NCI-H345 (cell line): ENCODE measurements at places on chromosomes 2 and 18.

GRCh38 chr2:48852938-48853337, 97.4 kb upstream of the LHCGR start:
- no peak for DNase-seq

DNA sequence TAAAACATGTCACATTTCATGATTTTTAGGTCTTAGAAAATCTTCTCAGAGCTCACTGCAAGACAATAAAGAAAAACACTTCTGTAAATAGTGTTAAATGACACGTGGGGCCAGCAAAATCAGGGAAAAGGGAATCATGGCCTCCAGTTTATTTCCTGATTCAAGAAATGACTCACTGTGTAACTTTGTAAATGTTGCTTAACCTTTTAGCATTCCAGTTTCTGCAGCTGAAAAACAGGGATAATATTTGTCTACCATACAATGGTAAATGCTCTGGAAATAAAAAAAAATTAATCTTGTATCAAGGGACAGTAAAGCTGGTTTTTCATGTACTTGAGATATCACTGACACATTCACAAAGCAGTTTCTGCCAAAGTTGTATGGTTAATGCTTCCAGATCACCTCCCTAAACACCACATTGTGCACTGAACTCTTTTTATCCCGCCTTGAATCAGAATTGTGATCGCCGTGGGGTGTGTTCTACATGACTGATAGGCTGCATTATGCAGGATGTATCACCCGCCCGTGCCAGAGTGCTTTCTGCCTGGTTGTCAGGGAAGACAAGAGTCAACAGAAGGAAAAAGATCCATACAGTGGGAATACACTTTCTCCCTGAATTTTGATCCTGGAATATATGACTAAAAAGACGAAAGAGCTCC, 238.8 kb downstream of the IKZF2 start:
- DNase-seq, result peak; percentile 70

DNA sequence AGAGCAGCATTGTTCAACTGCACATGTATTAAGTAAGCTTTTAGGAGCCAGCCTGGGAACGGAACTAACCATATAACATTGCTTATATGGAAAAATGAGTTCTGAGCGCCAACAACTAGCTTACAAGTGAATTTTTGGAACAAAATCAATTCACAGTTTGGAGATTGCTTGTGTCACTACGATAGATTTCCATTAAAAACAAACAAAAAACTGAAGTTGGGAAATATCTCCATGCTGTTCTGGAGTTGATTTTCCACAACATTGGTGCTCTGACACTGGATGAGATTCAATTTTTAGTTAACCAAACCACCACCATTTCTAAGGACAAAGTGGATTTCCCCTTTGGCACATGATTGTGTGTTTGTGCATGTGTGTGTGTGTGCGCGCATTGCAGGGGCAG, 56.9 kb upstream of the ZNF397 start:
- DNase-seq, result no peak

DNA sequence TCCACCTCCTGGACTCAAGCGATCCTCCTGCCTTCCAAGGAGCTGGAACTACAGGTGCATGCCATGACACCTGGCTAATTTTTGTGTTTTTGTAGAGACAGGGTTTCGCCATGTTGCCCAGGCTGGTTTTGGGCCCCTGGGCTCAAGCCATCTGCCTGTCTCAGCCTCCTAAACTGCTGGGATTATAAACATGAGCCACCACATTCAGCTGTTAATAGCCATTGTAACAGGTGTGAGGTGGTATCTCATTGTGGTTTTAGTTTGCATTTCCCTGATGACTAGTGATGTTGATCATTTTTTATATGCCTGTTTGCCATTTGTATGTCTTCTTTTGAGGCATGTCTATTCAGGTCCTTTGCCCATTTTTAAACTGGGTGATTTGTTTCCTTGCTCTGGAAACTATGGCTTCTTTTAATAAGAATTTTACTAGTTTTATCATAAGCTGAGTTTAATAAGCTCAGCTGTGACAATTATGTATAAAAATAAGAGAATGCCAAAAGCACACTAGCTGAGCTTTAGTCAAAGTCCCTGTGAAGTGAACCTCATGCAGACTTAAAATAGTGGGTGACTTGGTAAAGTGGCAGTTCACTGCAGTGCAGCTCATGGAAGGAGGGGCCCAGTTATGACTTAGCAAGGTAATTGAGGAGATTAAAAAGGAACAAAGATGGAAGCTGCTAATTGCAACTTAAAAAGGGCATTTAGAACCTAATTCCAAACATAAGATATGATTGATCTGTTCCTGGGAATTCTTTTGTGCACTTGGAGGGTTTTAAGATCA, 465.1 kb downstream of the TGIF1 start:
- peak; percentile 29 for DNase-seq

DNA sequence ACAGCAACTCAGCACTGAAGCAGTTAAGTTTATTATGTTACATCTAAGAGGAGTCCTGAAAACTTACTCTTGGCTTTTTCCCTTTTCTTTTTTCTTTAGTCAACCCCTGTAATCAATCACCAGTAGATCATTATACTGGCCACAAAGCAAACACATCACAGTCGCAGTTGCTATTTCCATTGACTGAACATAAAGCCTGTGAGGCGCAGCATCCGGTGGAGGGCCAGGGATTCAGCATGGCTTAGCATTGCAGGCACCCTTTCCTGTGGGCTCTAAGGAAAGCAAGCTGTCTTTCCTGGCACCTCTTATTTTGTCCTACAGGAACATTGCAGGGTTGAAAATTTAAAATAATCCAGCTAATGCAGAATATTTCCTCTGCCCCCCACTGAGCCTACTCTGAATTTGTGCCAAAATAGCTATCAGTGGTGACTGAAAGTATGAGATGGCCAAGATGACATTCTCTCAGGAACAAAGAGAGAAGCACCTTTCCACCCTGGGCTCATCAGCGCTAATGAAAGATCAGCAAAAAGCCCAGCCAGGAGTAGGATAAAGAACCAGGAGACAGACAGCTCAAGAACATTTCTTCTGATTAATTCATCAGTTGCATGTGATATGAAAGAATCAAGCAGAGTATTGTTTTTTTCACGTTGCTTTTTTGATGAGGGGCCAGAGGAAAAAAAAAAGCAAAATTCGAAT, 85.3 kb upstream of the SULT1C3 start:
- DNase-seq, result peak; percentile 53

DNA sequence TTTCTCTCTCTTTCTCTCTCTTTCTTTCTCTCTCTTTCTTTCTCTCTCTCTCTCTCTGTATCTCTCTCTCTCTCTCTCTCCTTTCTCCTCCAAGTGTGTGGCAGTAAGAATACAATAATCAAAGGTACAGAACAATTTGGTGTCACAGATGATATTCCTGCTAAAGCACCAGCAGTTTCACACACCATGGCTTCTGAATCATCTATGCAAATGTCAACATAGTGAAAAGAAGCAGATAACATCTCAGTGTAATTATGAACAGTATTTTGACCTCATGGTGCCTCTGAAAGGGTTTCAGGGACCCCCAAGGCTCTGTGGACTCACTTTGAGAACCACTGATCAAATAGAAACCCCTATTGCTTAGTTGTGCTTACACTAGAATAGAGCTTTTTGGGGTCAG, 38.5 kb upstream of the CSRNP3 start:
- DNase-seq, result no peak

GRCh38 chr18:59657012-59657411, 40.2 kb downstream of the CCBE1 start:
- no peak for DNase-seq

- no peak for DNase-seq
Measured at GRCh38 chr2:239372835-239373234, 28.0 kb downstream of the HDAC4 start.

DNA sequence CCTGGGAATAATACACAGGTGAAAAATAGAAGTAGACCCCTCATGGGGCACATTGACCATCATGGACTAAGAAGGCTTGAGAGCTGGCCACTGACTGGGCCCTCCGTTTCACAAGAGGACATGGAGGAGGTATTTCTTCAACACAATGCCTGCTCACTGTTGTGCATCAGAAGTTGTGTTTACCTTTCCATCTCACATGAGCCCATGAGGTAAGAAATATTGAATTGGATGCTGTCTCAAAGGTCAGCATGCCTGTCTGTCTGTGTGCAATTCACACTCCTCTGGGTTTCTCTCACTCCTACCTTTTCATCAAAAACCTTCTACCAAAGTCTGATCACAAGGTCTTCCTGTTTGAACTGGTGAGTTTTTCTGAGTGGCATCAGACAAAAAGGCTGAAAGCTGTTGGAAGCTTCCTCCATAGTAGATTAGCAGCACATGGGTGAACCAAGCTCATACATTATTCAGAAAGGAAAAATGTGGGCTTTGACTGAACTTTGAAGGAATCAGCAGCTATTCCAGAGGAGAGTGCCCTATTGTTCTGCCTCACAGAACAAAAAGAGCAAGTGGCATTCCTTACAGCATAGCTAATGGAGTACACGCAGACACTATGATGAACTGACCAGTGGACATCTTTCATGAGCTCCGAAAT, 143.2 kb upstream of the RND3 start:
- no peak for DNase-seq

GRCh38 chr18:69638056-69638455, 237.4 kb downstream of the DOK6 start:
- DNase-seq, result no peak

- no peak for DNase-seq
Measured at GRCh38 chr2:208722731-208723130, 316.1 kb downstream of the PTH2R start.

GRCh38 chr2:37656512-37657423, 14.7 kb downstream of the CDC42EP3 start:
- DNase-seq, result peak; percentile 77

DNA sequence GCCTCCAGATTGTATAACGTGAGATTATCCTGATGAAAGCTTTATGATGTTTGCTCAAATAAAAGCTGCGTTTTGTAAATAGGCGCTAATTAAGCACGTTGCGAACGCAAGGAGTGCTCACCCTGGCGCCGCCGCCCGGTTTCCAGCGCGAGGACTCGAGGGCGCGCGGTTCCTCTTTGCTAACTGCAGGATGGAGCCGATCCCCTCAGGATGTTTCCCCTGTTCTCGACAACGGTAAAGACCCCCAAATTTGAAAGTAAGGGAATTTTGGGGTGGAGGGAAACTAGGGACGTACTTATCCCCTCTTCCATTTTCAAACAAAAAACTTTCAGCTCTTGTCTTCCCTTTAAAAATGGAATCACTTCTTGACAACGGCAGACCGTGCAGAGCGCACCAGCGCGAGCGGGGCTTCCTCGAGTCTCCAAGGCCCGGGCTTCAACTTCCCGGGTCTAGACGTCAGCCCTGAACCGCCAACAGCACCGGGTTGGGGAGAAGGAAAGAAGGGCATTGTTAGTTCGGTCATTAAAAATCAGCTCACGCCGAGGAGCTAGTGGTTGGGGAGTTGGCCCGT, 1.1 kb upstream of the GBX2 start:
- DNase-seq, result no peak

DNA sequence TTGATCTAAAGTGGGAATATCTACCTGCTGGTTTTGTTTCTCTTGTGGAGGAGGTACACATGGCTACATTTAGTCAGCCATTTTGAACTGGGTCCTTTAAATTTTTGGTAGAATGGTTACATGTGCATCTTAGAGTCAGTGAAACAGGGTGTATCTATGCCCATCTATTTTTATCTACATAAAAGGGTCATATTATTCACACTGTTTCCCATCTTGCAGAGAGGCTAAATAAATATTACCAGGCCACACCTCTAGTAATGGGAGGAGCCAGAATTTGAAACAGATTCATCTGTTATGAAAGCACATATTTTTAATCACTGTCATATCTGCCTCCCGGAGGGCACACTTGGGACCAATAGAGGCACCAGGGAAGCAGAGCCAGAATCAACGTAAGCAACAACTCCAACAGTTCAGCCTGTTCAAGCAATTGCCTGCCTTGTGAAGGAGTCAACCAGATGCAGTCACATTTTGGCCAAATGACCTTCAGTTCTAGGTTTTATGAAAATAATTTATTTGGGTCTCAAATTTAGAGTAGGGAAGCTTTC, 376.8 kb downstream of the TSN start:
- DNase-seq, result no peak

- DNase-seq, result peak; percentile 61
Measured at GRCh38 chr2:29295845-29296244, 180.6 kb downstream of the CLIP4 start.
